Prostate gland (tissue), 2 donors: ENCODE measurements at places on chromosomes 16 and 17. TPM values are rescaled to one million over a fixed set of nuclear protein-coding genes. Genes with fewer than 3 reads are reported as not detected.

DNA sequence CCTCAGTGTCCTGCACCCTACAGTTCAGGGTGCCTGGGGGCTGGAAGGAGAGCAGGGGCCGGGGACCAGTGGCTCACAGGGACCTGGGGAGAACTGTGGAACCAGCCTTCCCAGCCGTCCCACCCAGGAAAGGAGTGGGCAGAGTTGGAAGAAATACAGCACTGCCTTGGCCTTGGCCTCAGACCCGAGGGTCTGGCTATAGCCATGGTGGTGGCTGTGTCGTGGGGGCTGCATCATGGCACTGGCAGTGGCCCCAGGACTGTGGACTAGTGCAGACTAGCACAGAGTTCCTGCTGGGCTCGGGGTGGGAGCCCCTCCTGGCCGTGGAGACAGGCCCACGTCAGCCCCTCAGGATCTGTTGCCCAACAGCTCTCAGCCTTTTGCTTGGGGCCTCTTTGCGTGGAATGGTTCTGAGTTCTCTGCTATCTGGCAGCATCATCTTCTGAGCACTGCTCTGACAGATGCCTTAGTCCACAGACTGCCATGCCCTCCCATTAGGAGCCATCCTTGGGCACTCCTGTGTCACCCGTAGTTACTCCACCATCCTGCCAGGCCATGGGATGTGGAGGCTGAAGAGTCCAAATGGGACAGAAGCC lies 12.6 kb upstream of the DNASE1 start:
- no peak for DNase-seq

DNA sequence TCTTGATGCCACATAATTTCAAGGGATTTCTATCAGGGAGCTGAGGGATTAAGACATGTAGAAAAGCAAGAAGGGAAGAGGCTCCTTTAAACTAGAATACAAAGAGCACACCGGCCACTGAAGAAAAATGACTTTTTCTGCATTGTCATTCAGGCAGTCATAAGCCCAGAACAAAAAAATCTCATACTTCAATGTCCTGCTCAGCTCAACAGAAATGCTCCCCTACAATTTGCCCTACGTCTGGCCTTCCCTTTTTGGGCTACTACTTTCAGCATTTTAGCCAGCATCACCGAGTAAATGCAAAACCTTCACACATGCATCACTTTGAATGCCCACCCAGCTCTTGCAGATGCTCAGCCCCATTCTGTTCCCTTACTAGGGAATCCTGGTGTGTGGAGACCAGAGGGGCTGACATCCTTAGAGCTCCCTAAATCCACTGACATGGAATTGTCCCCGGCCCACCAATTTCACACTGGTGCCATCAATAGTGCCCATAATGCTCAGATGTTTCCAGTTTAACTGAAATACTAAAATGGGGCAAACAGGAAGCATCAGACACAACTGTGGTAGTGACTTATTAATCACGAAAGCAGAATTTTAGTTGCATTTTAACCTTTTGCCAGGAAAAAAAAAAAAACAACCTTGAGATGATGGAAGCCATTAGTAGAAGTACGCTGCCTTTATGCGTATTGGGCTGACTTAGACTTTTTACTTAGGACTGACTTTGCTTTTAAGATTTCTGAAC lies 2.7 kb downstream of the MAP3K14 start:
- no peak for DNase-seq

- DNase-seq: no peak
These were observed 25.6 kb downstream of the SOST start for GRCh38 chr17:43732958-43733357.

- no peak for DNase-seq
These were observed 14.7 kb downstream of the LRRC75A start for GRCh38 chr17:16477255-16477654.

- peak; percentile 85 for DNase-seq
These were observed 48.3 kb downstream of the BAIAP2 start for GRCh38 chr17:81083125-81083765.

GRCh38 chr16:19980632-19981265 lies 92.9 kb downstream of the GPR139 start:
- DNase-seq: no peak

DNA sequence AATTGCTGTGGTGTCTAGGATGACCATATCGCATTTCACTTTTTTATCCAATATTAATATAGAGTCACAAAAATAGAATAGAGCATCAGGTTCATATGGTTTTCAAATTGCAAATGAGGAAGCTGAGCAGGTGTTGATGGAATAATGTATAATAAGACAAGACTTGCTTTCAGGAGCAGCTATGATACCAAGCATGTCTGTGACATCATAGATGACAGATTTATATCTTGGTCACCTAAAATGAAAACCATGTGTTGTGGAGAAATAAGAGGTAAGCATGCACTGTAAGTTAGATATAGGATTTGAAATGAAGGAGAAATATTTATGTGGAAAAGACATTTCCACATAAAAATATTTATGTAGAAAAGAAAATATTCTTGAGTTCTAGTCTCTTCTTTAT lies 8.6 kb downstream of the MEIOC start:
- DNase-seq: no peak

PPP1R27 gene
- total RNA-seq: 1.6 TPM
